ENCODE measurements at places on chromosomes 7 and 10.

DNA sequence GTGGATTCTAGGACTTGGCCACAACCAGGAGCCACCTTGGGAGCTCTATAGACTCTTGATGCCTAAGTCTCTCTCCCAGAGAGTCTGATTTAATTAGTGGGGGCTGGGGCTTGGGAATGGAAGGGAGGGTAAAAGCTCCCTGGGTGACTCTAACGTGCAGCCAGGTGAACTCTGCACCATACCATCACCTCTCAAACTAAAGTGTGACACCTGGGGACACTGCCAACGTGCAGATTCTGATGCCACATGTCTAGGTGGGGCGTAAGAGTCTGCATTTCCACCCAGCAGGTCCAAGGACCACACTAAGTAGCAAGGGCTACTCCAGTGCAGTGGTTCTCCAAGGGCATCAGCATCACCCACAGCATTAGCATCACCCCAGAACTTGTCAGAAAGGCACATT, 28.3 kb downstream of the LRRC20 start:
- no peak for DNase-seq

GRCh38 chr10:13956826-13957225, 370.1 kb downstream of the PRPF18 start:
- peak; percentile 62 for DNase-seq

- no peak for DNase-seq
Measured at GRCh38 chr7:99825452-99825851, 2.4 kb upstream of the CYP3A43 start.

DNA sequence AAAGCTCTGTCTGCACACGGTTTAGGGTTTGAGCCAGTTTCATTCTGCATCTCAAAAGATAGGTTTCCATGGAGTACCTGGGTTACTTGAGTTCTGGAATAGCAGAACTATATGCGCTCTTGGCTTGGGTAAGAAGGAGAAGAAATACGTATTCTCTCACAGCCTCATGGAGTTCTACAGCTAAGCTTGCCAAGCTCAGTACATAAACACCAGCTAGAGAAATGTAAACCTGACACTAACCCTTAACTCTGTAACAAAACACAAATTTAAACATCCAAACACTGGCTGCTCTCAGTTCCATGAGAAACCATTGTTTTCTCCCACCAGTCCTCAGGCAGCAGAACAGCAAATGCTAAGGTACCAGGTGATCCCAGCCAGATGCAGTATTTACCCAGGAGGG, 557.2 kb downstream of the INHBA start:
- no peak for DNase-seq

- DNase-seq = no peak
Measured at GRCh38 chr10:14172336-14172950, 158.3 kb downstream of the FRMD4A start.

GRCh38 chr10:5043716-5044115, 40.1 kb upstream of the AKR1C2 start:
- DNase-seq = no peak

DNA sequence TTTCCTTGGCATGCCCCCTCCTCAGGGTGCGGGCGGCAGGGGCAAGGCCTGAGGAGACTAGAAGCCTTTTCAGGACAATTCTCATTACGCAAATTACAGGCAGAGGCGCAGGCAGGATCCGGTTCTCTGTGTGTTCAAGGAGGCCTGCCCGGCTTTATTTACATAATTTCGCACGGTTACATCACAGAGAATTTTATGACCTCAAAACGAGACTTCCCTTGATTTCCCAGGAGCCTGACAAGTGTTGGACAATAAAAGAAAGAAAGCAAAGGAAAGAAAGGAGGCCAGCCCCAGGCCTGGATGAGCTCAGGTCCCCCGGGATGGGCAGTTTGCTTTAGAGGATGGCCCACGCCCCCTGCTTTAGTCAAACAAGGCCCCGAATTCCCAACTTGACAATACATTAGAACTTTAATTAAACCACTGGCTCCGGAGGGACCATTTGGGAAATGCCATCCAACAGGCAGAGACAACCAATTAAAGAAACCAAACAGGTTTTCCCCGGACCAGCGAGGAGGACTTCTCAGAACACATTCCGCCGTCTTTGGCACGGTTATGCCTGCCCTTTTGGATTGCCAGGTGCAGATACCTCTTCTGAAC, 2.9 kb downstream of the MNX1 start:
- no peak for DNase-seq

- no peak for DNase-seq
Measured at GRCh38 chr10:4351723-4352413, 474.1 kb upstream of the AKR1E2 start.

DNA sequence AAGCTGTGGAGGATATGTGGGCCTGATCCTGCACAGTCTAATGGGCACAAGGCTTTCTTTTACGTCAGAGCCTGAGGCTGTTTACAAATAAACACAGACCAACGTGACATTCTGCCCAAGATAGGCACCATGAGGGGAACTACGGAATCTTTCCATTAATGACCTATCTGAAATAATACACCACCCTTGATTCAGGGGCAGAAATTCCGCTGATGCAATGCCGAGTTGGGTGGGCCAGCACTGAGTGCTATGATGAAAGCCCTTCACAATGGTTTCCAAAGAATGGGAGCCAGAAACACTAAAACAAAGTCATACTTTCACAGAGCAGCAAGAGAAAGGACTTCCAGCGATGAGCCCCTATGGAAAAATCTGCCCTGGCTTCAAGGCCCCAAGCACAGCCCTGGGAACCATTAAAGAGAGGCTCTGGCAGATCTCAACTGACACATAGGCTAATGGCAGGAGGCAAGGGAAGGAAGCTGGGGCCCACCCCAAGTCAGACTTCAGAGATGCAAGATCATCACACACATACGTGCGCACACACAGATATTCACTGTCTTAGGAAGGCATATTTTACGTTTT, 72.2 kb upstream of the DLX6 start:
- DNase-seq = no peak

DNA sequence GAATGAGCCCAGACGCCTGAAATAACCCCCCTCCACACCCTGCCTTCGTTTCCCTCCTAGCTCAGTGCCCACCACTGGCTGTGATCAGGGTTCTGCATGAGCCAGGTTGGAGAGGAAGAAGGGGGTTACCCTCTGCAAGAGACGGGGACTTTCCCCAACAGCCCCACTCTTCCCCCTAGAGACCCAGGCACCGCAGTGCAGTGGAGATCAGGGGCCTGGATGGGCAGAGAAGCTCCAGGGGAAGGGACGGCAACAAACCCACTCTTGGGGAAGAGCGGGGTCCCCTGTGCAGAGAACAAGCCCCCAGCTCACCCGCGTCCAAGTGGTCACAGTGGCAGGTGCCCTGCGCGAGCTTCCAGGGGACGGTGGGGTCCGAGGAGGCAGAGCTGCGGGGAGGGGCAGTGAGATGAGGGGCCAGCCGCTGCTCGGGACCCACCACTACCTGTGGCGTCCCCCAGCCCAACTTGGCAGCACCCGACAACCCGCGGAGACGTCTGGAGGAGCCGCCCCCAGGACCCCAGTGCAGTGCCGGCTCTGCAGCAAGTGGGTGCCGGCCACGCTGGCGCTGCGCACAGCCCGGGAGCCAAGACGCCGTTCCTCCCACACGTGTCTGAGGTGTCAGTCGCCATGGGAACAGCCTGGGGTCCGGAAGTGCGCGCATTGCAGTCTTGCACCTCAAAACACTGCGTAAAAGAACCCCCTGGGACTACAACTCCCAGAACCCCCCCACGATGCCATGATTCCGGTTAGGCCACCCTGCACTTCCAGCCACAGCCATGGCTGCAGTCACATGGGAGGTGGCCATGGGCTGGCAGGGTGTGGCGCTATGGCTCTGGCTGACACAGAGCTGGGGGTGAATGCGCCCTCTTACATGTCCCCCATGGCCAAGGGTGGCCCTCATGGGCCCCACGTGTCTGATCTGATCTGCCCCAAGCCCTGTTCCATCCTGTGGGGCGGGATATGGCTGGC, 45.8 kb upstream of the WIPI2 start:
- peak; percentile 64 for DNase-seq

- DNase-seq = no peak
Measured at GRCh38 chr7:158277219-158278141, 310.1 kb downstream of the PTPRN2 start.

DNA sequence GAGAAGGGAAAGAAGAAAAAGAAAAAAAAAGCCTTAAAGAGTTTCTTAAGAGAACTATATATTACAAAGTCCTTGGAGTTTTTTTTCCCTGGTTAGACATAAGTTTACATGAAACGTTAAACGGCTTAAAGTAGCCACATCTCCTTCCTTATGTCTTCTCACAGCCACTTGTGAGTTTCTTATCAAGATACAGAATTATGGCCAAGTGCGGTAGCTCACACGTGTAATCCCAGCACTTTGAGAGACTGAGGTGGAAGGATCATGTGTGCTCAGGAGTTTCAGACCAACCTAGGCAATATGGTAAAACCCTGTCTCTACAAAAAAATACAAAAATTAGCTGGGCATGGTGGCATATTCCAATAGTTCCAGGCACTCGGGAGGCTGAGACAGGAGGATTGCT, 54.3 kb downstream of the IKZF1 start:
- no peak for DNase-seq

- DNase-seq = peak; percentile 14
Measured at GRCh38 chr10:17647326-17647725, 3.4 kb downstream of the STAM start.

GRCh38 chr10:131865223-131865917, 35.4 kb upstream of the PPP2R2D start:
- no peak for DNase-seq

DNA sequence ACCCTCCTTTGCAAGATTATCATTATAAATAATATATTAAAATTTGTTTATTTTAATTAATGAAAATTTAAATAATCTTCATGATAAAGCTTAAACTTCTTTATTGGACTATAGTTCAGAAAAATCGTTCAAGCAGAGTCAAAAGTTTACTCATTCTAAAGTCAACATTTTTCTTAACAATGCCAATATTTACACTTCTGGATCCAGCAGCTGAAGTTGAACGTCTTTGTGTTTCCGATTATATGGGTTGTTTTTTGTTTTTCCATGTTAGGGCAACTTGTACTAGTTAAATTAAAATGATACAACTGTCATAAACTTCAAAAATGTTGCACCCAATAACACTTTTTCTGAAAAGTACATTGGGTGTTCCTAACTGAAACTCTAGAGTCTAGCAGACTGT, 43.8 kb downstream of the GRB10 start:
- DNase-seq = no peak

- DNase-seq = peak; percentile 25
Measured at GRCh38 chr10:8921568-8921967, 867.1 kb downstream of the GATA3 start.

- DNase-seq = no peak
Measured at GRCh38 chr10:122189185-122189584, 81.9 kb upstream of the BTBD16 start.

- no peak for DNase-seq
Measured at GRCh38 chr7:14341200-14341775, 351.8 kb upstream of the ETV1 start.

- peak; percentile 49 for DNase-seq
Measured at GRCh38 chr10:121580276-121581116, 17.7 kb downstream of the FGFR2 start.

- DNase-seq = no peak
Measured at GRCh38 chr7:100166317-100166940, 2.0 kb downstream of the GAL3ST4 start.

DNA sequence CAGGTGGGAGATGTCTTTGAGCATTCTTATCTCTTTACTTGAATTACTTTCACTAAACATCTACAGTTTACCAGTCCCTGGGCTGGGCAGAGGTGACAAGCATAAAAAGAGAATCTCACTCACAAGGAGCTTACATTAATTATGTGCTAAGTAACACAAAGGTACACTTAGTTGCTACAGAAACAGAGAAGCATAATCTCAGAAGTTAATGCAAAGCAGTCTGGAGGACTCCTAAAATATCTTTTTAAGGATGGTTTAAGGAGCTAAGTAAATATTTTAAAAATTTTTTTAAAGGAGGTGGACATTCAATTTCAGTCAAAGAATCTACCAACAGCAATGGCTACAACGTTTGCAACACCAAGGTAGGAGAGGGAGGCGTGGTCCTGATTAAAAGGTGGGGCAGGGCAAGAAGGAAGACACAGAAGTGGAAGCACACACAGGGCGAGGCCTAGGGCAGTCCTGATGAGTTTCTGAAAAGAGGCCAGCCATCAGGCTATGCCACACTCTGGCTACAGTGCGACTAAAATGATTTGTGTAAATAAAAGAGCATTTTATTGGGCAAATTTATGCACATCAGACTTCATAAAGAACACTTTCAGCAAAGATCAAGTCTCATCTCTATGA, 5.3 kb downstream of the LARP4B start:
- no peak for DNase-seq
